WERI-Rb-1 (cell line): ENCODE measurements at places on chromosomes 7 and 10.
A peak's percentile ranks its signal among the peaks of the same experiment; 100 is the strongest.

DNA sequence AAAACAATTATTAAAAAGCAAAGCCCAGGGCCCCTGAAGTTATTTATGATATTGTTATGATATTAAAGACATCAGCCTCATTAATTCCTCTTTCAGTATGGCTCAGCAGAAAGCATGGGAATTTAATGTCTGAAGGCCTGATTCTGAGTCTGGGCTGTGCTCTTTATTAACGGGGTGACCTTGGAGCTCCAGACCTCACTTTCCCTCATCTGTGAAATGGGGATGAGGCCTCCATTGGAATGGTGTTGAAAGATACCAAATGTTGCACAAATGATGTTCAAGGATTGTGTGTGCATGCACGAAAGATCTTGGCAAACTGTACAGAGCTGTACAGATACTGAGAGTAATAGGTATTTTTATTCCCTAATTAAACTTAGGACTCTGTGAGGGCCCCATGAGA is 92.3 kb upstream of the PCBD1 start:
- no peak for DNase-seq

DNA sequence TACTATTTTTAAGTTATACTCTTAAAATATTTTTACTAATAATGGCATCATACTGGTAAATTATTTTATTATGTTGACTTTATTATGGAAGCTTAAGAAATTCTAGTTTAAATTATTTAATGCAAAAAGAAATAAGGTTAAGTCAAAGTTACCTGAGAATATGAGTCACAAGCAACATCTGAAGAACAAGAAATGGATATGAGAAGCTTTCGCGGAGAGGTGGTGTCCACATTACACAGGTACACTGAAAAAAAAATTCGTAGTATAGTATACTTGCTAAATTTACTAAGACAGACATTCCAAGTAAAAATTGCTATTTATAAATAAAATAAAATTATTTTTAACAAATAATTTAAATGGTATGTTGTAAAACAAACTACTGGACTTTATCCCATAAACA is 143.8 kb downstream of the AVL9 start:
- DNase-seq = no peak

DNA sequence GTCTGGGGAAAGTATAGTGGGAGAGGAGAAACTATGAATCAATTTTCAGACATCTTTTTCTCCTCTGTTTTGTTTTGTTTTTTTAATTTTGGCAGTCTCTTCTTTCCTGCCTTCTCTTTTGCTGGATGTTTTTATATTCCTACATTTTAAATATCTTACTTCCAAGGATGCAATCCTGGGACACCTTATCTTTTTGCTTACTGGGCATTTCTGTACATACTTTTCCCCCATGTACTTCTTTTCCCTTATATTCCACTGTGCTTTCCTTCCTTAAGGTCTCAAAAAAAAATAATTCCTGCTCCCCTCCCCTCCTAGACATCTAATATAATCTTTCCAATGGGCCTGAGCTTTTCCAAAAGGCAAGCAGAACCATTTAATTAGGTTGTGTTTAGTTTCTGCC is 701.1 kb downstream of the NRG3 start:
- no peak for DNase-seq

- DNase-seq = no peak
These were observed 164.7 kb upstream of the HPS1 start for GRCh38 chr10:98611436-98611835.

DNA sequence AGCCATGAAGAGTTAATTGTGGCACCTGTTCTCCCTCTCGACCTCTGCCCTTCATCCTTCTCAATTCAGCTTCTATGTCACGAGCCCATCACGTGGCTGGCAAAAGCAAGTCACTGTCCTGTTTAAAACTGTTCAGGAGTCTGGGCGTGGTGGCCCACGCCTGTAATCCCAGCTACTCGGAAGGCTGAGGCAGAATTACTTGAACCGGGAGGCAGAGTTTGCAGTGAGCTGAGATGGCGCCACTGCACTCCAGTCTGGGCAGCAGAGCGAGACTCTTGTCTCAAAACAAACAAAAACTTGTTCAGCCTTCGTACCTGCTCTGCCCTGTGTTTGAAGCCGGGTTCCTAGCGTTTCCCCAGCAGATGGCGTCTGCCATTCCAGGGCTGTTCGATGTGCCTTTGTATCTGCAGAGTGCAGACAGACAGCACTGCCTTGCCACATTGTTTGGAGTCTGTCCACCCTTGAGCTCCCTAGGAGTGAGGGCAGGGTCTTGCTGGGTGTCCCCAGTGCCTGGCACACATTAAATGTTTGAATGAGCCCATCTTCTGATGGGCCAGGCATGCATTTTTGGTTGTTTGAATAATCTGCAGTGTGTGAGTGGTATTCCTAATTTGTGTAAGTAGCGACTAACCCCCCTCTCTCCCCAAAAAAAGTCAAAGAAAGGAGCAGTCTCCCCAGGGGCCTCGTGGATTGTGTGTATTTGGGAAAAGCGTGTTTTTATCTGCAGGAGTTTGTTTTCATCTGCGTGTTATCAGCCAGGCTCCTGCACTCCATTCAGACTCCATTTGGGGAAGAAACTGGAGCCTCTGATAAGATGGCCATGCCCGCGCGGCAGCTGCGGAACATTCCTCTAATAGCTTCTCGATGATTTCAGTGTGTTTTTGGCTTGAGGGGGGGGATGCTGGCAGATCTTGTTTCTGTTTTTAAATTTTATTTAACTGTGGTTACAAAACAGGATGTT is 61.2 kb downstream of the DNAJB6 start:
- peak; percentile 58 for DNase-seq

- no peak for DNase-seq
These were observed 25.3 kb downstream of the CCDC6 start for GRCh38 chr10:59880971-59881510.

- no peak for DNase-seq
These were observed 97.8 kb downstream of the SLC37A3 start for GRCh38 chr7:140300243-140301136.

DNA sequence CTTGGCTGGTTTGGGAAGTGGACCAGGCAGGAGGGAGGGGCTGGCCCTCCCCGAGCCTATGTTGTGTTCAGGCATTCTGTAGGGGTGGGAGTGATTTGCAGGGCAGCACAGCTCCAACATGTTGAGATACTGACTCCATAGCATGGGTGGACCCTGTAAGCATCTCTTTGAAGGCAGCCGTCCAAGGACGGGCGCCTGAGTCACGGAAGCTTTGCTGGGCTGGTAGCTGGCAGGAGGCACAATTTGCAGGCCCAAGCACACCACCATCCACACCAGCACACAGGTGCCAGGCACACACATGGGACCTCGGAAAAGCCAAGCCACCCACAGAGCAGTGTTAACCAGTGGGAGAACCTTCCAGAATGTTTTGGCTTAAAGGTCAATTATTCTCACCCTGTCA is 505.1 kb upstream of the FOXK1 start:
- no peak for DNase-seq

GRCh38 chr7:28195910-28196620 is 15.5 kb upstream of the JAZF1 start:
- DNase-seq = no peak

GRCh38 chr10:115093776-115094408 is 727 bp downstream of the ATRNL1 start:
- peak; percentile 46 for DNase-seq

DNA sequence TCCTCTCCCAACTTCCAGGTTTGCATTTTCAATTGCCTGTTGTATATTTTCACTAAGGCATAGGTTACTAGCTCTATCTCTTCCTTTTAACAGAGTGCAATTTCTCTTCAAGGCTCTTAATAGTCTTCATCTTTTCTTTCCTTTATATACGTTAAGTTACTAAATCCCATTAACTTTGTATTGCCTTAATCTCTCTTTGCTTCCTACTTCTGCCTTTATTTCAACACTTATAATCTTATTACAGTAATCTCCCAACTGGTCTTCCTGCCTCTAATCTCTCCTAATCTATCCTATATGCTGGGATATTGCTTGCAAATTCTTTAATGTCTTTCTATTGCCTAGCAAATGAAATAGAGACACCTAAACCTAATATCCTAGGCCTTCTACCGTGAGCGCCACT is 26.1 kb downstream of the ST7 start:
- DNase-seq = no peak

GRCh38 chr10:84353052-84353803 is 24.8 kb downstream of the CCSER2 start:
- DNase-seq = no peak

- DNase-seq = no peak
These were observed 167.4 kb downstream of the IMMP2L start for GRCh38 chr7:111394891-111395290.

DNA sequence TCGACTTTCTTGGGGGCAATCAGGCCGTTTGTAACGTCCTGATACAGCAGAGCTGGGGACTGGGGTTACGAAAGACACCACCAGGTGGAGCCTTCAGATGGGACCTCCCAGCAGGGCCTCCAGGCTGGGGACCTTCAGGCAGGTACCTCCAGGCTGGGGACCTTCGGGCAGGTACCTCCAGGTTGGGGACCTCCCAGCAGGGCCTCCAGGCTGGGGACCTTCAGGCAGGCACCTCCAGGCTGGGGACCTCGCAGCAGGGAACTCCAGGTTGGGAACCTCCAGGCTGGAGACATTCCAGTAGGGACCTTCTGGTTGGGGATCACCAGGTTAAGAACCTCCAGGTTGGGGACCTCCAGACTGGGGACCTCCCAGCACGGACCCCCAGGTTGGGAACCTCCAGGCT is 23.5 kb upstream of the GPR146 start:
- no peak for DNase-seq

DNA sequence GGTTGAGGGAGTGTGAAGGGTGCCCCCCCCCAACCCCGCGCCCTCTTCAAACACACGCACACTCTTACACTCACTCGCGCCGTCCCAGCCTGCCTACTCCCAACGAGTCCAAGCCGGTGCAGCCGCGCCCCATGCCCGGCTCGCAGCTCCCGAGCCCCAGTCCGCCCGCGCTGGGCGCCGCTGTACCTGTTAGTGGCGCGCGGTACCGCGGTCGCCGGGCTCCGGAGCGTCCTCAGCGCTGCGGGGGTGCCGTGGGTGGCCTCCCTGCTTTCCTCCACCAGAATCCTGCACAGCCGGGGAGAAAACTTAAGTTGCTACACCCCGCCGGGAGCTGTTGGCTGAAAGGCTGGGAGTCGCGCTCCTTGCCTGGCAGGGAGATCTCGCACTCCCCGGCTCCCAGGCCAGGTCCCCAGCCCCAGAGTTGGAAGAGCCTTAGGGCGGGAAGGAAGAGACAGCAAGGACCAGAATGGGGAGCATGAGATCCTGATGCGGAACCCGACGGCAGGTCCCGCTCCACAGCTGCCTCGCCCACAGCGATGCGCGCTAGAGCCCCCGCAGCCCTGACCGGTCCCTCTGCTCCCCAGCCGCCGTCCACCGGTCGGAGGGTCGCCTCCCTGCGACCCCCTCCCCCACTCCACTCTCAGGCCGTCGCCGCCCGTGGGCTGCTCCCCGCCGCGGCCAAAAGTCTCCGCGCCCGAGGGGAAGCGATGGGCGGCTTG is 863 bp downstream of the ST8SIA6 start:
- peak; percentile 17 for DNase-seq
